ENCODE measurements at places on chromosomes 4 and X.

DNA sequence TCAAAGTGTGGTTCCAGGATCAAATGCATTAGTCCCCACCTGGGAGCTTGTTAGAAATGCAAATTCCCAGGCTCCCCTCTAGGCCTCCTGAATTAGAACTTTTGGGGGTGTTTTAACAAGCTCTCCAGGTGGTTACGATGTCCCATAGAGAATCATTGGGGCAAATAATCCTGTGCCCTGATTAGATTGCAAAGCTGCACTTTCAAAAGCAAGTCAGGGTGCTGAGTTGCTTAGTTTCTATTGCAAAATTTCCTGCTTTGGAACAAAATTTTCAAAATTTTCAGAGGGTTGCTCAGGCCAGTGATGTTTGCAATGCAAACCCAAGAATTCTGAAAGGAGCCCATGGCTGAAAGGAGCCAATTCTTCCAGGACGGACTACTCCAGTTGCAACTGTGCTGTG, 71.0 kb downstream of the MGST2 start:
- DNase-seq = no peak

DNA sequence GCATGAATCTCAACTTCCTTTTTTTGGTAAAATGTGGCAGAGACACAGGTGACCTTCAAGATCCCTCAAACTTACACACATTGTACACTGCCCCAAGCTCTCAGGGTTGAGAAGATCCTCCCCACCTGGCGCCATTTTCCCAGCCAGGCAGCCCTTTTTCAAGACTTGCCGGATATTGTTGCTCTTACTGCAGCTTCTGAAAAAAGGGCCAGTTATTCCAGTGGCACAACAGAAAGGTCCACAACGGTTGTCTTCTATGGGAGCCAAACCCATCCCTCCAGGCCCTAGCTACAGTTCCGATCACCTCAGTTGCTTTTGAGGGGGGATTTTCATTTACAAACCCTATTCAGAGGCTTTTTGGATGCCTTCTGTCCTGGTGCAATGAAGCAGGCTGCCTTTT, 101.1 kb downstream of the CHIC2 start:
- no peak for DNase-seq

DNA sequence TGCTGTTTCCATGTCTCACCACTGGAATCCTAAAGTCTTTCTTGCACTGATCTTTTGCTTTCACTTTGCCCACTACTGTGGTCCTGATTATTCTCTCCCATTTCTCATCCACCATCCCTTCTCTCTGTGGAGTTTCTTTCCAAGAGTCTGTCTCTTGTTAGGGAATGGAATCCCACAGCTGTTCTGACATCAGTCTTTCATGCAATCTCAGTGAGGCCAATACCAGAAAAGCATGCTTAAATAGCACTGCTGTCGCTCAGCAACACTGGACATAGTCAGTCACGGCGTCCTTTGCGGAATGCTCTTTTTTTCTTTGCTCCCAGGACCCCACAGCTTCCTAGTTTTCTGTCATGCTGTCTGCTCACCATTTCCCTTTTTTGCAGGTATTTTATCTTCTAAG, 20.1 kb downstream of the SLITRK4 start:
- no peak for DNase-seq

- DNase-seq = no peak
These were observed 330.5 kb upstream of the SPANXN1 start for GRCh38 chrX:144916785-144917184.

GRCh38 chr4:35608205-35608604, 636.1 kb downstream of the ARAP2 start:
- no peak for DNase-seq

DNA sequence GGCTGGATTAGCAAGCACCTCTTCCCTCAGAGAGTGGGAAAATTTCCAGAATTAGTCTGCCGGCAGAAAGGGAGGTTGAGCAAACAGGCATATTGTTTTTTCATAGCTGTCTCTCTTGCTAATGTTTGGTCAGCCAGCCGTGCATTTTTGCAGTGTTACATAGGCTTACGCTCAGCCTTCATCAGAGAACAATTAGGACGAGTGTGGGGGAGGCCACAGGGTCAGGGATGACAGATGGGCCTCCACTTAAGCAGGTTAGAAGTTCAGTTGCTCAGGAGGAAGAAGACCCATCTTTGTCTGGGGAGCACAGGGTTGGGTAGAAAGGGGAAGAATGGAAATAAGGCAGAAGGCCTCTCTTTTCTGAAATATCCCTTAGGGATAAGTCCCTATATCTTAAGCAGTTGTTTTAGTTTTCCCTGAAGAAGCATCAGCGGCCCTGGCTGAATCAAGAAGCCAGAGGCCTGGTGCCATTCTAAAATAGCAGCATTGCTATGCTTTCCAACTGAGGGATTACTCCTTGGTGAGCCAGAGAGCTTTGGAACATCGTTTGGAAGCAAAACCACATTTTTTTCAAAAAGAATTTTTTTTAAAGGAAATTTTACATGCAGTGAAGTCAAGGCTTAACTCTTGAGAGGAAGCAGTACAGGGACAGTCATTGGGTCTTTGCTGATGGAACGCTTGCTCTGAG, 118.8 kb downstream of the SMIM20 start:
- no peak for DNase-seq

- no peak for DNase-seq
These were observed 639.8 kb downstream of the DMD start for GRCh38 chrX:32571579-32571978.

DNA sequence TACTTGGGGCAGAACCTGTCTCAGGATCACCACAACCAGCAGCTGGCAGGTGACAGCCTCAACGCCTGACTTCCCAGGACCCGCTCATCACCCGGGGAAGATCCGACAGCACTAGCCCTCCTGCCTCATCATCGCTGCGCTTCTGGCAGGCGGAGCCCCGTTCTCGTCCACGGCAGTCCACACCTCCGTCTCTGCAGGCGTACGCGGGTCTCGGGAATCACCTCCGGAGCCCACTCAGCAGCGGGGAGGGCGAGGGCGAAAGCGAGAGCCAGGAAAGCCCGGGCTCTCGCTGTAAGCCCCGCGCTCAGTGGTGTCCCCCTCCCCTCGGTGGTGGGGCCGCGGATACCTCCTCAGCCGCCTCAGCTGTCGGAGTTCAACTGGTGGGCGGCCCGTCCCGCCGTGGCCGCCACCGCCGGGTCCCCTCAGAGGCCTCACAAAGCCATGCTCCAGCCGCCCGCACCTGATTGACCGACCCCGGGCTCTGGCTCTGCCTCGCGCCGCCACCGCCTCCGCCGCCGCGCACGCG, 518 bp upstream of the CNKSR2 start:
- peak; percentile 11 for DNase-seq

DNA sequence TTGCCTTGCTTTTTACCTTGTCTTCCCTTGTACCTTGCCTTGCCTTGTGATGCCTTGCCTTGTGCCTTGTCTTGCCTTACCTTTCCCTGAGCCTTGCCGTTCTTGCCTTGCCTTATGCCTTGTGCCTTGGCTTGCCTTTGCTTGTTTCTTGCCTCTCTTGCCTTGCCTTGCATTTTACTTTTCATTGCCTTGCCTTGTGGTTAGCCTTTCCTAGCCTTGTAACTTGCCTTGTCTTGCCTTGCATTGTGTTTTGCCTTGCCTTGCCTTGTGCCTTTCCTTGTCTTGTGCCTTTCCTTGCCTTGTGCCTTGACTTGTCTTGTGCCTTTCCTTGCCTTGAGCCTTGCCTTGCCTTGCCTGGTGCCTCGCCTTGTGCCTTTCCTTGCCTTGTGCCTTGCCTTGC, 84.6 kb downstream of the TAB3 start:
- DNase-seq = no peak

DNA sequence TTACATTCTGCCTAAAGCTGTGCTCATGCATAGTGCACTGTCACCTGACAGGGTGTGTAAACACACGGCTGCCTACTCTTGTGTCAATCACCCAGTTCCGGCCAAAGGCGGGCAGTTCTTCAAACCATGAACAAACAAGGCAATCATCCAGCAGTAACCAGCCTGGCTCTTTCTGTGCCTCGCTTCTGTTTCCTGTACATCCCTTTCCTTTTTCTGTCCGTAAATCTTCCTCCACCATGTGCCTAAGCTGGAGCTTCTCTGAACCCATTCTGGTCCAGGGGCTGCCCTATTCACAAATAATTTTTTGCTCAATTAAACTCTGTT, 60.8 kb upstream of the CBR4 start:
- no peak for DNase-seq

DNA sequence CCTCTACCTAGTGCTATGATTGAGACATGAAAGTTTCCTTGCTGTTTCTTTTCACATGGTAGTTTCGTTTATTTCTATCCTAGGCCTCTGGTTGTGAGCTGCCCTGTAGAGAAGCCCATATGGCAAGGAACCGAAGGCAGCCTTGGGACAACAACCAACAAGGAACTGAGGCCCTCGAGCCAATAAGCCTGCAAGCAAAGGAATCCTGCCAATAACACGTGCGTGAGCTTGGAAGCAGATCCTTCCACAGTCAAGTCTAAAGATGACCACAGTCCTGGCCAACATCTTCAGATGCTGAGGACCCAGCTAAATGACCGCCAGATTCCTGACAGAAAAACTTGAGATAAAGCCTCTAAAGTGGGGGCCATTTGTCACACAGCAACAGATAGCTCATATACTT, 100.4 kb upstream of the FAM9B start:
- DNase-seq = no peak

GRCh38 chr4:119211867-119212233, 663 bp upstream of the USP53 start:
- no peak for DNase-seq

DNA sequence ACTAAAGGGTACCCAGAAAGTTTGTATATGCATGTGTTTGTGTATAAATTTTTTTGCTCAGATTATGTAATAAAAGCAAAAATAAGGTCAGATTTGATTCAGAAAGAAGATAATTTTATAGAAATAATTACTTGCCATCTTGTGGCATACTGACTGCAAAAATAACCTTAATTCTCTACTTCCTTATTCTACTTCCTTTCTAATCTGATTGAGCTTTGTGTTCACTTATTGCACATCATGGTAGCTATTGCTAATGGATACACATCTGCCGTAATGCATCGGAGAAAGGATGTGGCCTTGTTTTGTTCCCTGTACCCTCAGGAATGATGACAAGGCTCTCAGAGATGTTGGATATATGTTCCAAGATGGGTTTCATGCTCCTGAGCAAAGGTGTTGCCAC, 10.5 kb upstream of the GNPDA2 start:
- DNase-seq = no peak

DNA sequence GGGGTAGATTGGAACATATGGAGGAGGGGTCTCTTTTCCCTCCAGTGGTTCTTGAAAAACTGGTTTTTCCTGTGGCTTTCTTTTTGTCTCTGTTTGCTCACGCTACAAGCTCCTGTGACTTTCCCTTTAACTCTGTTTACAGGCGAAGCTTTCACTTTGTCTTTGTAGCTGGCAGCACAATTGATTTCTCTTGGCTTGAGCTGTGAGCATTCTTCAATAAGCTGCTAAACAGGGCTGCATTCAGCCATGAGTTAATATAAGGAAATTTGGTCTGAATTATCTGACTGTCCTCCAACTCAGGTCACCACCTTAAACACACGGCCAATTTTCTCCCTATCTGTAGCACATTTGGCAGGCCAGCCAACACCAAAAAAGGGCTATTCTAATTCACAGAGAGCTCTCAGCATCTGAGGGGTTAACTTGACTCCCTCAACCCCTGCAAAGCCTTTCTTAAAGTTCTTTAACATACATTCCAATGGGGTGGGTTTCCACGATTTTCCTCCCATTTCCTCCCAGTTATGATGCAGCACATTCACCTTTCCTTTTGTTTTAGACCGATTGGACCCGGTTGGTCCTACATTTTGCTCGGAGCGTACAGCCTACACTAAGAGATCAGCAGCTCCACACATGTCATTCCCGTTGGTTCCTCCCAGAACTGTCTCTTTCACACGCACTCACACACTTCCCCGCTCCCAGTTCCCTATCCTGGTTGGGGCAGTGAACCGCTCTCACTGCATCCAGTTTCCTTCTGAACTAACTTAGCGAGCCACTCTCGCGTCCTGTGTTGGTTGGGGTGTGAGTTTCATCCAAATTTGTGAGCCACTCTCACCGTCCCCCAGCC, 45.4 kb downstream of the UGT2A3 start:
- no peak for DNase-seq

- DNase-seq = no peak
These were observed 6.6 kb downstream of the GUCY2F start for GRCh38 chrX:109475174-109475891.

GRCh38 chr4:3644849-3645627, 112.8 kb upstream of the LRPAP1 start:
- DNase-seq = no peak

DNA sequence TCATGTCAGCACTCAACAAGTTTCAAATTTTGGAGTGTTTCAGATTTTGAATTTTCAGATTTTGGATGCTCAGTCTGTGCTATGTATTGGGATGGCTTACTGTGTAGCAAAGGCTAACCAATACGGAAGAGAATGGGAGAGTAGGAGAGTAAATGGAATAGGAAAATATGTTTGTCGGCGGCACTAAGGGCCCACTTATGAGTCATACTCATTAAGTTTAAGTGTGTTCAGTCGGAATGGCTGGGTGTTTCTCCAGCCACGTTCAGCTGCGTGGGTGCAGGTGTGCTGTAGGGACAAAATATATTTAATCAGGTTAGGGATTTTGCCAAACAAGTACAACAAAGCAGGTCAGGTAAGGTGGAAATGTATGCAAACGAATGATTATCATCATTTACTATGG, 13.6 kb downstream of the FTHL17 start:
- no peak for DNase-seq

DNA sequence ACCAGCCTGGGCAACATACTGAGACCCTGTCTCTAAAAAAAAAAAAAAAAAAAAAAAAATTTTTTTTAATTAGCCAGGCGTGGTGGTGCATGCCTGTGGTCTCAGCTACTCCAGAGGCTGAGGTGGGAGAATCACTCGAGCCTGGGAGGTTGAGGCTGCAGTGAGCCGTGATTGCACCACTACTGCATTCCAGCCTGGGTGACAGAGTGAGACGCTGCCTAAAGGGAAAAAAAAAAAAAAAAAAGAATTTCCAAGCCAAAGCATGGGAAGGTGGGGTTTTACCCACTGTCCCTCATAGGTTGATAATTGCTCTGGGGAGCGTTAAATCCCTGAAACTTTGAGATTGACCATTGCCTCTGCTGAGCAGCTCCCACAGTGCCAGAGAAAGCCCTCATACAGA, 427.5 kb downstream of the BCOR start:
- DNase-seq = no peak

GRCh38 chrX:40188573-40189417, 91.0 kb upstream of the BCOR start:
- DNase-seq = no peak
